ENCODE measurements at places on chromosomes 6 and 20. TPM values are rescaled to one million over a fixed set of nuclear protein-coding genes. Genes with fewer than 3 reads are reported as not detected.

The SLC22A2 gene
- total RNA-seq, result not detected

GRCh38 chr6:17957498-17957897 is 29.9 kb downstream of the KIF13A start:
- H3K4me1 ChIP-seq, result no peaks in the 10 kb centered on the region
- H3K36me3 ChIP-seq, result no peaks in the 10 kb centered on the region
- H3K27ac ChIP-seq, result no peak overlapping the region
- peaks cover 6% of the 10 kb centered on the region for H3K27me3 ChIP-seq
- H3K4me3 ChIP-seq, result no peak overlapping the region

GRCh38 chr20:57481281-57481711 is 43.6 kb downstream of the CTCFL start:
- DNase-seq, result no peak
- no peak overlapping the region for H3K4me3 ChIP-seq
- H3K27me3 ChIP-seq, result peaks cover 28% of the 10 kb centered on the region
- no peaks in the 10 kb centered on the region for H3K36me3 ChIP-seq

- no peaks in the 10 kb centered on the region for H3K27me3 ChIP-seq
- peaks cover 46% of the 10 kb centered on the region for H3K4me1 ChIP-seq
- peaks cover 2% of the 10 kb centered on the region for H3K36me3 ChIP-seq
- DNase-seq, result peak; percentile 77
Observed at GRCh38 chr6:112029045-112029822, 24.7 kb upstream of the CCN6 start.

The KCNB1 gene
- not detected for total RNA-seq

The ZNF334 gene
- 1.4 TPM for total RNA-seq

GRCh38 chr6:10404799-10405512 is 9.9 kb downstream of the TFAP2A start:
- peaks cover 18% of the 10 kb centered on the region for H3K4me1 ChIP-seq
- no peak overlapping the region for H3K27ac ChIP-seq
- peak overlapping the region; percentile 5 for H3K4me3 ChIP-seq

- peaks cover 21% of the 10 kb centered on the region for H3K36me3 ChIP-seq
- H3K27me3 ChIP-seq, result no peaks in the 10 kb centered on the region
- peaks cover 25% of the 10 kb centered on the region for H3K4me1 ChIP-seq
- no peak overlapping the region for H3K4me3 ChIP-seq
- H3K27ac ChIP-seq, result no peak overlapping the region
Observed at GRCh38 chr20:35891375-35891774, 62.9 kb downstream of the SCAND1 start.
